ENCODE measurements at places on chromosomes 11 and 22.

GRCh38 chr11:26158251-26158650 lies 173.7 kb upstream of the ANO3 start:
- no peak for DNase-seq

GRCh38 chr11:69822676-69823494 lies 3.7 kb upstream of the FGF3 start:
- no peak for DNase-seq

GRCh38 chr11:73382183-73382582 lies 6.0 kb downstream of the RELT start:
- no peak for DNase-seq

GRCh38 chr22:38753948-38754750 lies 1.6 kb downstream of the SUN2 start:
- no peak for DNase-seq

- DNase-seq: no peak
Measured at GRCh38 chr11:83583757-83584366, 297.7 kb upstream of the CCDC90B start.

DNA sequence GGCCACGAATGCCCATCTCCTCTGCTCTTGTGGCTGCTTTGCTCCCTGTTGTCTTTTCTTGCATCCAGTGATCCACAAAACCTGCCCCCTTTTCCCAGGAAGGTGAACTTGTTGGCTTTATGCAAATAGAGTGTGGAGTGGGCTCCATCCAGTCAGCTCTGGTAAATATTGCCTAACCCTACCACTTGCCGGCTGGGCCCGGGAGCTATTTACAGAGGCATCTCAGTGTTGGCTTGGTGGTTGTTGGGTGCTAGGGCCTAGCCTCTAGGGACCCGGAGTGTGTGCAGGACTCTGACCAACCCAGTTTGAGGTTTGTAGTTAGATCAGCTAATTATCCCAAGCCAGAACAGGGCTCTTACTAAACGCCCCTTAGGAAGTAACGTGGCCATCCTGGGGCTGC lies 40.8 kb upstream of the TLCD5 start:
- DNase-seq: peak; percentile 37

DNA sequence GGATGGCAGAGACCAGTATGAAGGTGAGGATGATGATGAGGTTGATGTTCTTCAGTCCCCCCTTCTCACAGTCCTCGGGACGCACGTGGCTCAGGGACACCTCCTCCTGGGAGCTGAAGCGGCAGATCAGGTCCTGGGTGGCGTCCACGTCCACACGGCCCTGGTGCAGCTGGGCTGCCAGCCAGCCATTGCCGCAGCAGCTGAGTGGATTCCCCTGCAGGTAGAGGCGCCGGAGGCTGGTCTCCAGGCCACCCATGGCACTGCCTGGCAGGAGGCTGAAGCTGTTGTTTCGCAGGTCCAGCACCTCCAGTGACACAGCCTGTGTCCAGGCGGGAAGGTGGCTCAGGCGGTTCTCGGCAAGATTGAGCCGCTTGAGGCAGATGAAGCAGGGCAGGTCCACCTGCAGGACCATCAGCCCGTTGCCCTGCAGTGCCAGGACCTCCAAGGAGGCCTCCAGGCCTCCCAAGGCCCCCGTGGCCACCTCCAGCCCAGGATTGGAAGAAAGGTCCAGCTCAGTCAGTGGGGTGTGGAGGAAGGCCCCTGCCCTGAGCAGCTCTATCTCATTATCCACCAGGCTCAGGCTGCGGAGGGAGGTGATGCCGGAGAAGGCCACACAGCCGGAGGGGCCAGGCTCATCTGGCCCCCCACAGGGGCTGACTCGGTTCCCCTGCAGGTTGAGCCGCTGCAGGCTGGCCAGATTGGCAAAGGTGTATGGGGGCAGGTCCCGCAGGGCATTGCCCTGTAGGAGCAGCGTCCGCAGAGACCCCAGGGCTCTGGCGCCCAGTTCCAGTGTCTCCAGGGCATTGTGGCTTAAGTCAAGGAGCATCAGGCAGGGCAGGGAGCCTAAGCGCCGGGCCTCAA lies 10.6 kb downstream of the LRRC32 start:
- DNase-seq: no peak

GRCh38 chr11:134497586-134497985 lies 85.5 kb upstream of the B3GAT1 start:
- no peak for DNase-seq

DNA sequence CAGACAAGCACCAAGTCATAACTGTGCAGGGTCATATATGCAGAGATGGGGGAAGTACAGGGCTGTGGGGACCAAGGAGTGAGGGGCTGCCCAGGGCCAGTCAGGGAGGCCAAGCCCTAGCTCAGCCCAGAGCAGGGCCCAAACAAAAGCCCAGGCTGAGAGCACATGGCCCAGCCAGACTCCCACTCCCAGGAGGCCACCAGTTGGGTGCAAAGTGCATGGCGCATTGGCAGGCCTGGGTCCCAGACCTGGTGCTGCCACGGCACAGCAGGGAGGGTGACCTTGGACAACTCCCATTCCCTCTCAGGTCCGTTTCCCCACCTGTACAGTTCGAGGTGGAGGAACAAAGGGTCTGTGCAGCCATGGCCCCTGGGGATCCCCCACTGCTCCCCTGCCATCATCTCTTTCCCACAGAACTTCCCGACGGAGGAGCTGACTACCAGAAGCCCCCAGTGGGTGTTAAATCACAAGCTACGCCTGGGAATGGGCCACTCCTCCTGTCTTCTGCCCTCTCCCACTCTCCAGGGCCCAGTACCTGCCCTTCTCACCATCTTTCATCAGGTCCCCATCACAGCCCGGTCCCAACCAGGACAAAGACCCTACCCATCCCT lies 608 bp downstream of the NIPSNAP1 start:
- no peak for DNase-seq

All from NCI-H2107 (cell line).